NK-92 treated with Interleukin-12 subunit alpha and Interleukin-12 subunit beta, amount 100 ng/mL, for 24 hours (cell line): ENCODE measurements at places on chromosomes 16 and 17.

GRCh38 chr17:39739885-39740356 is 2.2 kb downstream of the GRB7 start:
- DNase-seq: no peak

DNA sequence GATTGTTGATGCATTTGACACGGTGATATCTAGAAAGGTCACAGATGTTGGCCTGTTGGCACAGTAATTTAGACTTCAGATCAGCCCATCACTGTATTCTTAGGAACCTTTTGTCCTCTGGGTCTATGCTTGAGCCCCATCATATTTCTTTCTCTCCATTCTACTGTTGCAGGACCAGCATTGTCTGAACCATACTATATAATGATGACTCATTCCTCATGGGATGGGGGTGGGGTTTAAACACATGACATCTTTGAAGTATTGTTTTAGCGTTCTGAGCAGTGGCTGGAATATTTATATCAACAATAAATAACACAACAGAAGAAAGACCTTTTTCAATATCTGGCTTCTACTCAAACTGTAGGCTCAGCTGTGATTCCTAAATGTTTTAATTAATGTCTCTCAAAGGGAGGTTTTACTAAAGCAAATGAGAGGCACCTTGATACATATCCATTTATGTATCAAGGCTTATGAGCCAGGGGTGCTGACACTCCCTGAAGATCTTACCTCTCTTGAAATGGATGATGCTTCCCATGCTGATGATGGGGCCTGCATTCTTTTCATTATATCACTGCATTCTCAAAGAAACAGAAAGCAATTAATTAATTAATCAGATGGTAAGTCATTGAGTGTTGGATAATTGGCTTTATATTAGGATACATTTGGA is 379.0 kb upstream of the GOT2 start:
- no peak for DNase-seq

GRCh38 chr16:11051879-11052808 is 107.8 kb downstream of the CLEC16A start:
- DNase-seq: no peak

DNA sequence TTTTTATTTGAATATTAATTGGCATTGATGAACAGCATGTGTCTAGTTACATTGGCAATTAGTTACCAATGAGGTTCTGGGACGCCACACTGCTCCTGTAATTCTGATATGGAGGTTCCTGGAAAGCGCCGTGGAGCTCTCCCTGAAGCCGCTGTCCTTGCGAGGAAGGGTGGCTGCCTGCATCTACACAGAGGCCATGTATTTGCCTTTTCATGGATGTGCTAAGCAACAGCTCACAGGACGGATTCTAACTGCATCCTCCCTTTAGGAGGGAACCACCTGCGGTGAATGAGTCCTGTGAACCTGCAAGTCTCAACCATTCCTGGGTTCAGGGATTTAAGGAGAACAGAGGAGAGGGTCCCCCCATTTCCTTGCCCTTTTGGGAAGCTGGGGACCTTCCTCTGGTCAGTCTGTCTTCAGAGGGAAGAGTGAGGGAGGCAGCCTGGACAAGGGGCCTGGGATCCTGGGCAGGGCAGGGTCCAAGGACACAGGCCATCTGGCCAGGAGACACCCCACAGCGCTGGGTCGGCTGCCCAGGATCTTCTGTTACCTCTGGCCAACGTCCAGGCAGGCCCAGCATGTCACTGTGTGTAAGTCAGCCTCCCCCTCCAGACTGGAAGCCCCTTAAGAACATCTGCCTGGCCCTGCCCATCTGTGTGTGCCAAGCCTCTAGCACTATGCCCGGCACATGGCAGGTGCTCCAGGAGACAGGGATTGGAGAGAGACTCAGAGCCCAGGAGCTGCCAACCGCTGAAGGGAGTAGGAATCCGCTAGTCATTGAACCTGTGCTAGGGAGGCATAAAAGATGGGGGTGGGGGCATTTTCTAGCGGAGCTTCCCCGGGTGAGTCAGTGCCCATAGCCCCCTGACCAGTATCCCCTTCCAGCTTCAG is 314.1 kb upstream of the TNRC6C start:
- no peak for DNase-seq

DNA sequence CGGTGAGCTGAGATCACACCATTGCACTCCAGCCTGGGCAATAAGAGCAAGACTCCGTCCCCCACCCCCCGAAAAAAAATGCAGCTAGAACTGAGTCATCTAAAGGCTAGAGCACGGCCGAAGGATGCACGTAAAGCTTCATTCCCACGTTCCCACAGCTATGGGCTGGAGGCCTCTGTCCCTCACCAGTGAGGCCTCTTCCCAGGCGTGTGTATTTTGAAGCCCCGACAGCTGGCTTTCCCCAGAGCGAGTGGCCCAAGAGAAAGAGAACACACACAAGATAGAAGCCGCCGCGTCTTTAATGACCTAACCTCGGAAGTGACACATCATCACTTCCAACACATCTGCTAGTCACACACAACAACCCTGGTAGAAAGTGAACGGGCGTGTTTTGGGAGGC is 6.6 kb upstream of the KCTD5 start:
- no peak for DNase-seq
